Muscle of back (tissue), 13 donors: ENCODE measurements at places on chromosomes 5 and 9.

GRCh38 chr5:135930029-135930948 is 24.5 kb downstream of the LECT2 start:
- peak; percentile 25 for DNase-seq

GRCh38 chr5:132258102-132259068 is 889 bp downstream of the PDLIM4 start:
- no peak for DNase-seq

DNA sequence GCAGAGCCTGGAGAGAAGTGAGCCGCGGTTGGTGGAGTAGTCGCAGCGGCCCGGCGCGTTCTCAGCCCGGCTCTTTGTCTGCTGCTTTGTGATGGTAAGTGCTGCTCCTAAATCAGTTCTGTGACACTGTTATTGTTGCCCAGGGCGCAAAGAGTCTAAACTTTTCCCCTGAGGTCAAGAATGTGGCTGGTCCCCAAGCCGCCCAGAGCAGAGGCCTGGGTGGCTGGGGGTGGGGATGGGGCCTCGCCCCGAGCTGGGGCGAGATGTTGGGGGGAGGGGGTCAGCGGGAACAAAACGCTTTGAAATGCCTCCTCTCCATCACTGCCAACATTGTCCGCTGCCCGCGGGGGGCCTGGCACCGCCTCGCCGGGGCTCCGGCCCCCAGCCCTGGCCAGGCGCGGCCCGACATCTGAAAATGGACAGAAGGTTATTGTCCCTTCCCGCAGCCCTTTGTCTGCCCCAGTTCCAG is 11.7 kb upstream of the CERCAM start:
- no peak for DNase-seq

DNA sequence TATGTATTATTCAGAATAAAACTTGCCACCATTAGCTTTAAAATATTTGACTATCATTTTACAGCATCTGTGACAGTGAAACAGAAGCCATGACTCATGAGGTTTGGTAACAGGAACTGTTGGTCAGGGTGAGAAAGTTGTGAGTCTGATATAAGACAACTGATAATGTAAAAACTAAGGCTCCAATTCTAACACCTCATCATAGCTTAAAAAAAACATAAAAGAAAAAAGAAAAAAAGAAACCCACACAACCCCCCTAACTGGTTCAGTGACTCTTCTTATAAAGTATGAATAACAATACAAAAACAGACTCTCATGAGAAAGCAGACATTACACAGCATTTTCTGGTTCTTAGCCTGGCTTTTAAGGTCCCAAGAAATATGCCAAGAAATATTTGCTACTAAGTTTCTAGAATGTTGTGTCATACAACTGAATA is 85.8 kb downstream of the MRPS27 start:
- DNase-seq: no peak

DNA sequence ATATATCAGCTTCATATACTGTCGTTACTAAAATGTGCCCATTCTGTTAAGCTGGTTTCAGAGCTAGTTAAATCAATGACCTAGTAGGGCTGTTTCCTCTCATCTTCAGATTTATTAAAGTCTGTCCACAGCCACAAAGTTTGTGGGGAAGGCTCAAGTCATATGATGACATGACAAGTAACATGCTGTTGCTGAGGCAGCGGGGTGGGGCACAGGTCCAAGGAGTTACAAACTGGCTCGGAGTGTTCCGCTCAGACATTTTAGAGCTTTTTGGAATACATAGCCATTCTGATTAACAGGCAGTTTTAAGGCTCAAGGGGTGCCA is 2.7 kb upstream of the ANP32B start:
- no peak for DNase-seq

DNA sequence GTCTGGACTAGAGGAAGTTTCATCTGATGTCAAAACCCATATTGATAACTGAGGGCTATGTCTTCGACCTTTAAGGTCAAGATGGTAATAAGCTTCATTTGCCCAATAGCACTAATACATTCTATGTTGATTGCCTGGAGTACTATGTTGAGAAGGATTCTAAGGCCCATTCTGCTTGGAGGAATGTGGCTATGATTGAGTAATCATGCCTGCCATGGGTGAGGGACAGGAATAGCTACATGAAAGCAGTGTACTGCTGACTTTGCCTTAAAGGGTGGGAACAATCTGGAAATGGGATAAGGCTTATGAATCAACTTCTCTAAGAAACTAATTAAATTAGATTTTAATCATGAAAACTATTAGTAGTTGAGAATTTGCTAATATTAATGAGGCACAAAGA is 13.6 kb downstream of the NNT start:
- DNase-seq: no peak

GRCh38 chr5:104178829-104179456 is 616.4 kb upstream of the NUDT12 start:
- no peak for DNase-seq

- no peak for DNase-seq
Measured at GRCh38 chr5:73960426-73960825, 334.4 kb downstream of the ARHGEF28 start.

DNA sequence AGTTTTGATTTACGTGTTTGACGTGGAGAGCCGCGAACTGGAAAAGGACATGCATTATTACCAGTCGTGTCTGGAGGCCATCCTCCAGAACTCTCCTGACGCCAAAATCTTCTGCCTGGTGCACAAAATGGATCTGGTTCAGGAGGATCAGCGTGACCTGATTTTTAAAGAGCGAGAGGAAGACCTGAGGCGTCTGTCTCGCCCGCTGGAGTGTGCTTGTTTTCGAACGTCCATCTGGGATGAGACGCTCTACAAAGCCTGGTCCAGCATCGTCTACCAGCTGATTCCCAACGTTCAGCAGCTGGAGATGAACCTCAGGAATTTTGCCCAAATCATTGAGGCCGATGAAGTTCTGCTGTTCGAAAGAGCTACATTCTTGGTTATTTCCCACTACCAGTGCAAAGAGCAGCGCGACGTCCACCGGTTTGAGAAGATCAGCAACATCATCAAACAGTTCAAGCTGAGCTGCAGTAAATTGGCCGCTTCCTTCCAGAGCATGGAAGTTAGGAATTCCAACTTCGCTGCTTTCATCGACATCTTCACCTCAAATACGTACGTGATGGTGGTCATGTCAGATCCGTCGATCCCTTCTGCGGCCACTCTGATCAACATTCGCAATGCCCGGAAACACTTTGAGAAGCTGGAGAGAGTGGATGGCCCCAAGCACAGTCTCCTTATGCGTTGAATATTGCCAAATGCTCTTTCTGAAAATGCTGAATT is 850 bp downstream of the RRAGA start:
- DNase-seq: peak; percentile 22

DNA sequence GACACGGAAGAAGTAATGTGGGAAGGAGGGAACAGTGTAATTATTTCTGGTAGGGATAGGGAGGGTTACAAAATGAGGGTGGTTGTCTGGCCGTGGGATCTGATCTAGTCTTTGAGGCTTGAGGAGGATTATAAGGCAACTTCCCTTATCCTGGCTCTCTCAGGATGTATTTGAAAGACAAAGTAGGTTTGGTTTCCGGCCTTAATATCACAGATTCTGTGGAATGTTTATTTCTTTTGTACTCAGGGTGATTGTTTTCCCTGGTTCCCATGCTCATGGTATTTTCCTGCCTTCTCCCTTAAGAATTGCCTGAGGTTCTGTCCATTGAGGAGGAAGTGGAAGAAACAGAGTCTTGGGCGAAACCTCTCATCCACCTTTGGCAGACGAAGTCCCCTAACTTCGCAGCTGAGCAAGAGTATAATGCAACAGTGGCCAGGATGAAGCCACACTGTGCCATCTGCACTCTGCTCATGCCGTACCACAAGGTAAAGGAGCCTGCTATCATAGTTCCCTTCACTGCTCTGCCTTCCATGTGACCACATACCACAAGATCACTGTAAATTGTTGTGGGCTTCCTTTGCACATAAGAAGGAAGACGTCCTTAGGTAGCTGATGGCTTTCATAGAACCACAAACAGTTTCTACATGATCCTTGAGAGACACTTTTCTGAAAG is 253.8 kb downstream of the KDM4C start:
- no peak for DNase-seq

DNA sequence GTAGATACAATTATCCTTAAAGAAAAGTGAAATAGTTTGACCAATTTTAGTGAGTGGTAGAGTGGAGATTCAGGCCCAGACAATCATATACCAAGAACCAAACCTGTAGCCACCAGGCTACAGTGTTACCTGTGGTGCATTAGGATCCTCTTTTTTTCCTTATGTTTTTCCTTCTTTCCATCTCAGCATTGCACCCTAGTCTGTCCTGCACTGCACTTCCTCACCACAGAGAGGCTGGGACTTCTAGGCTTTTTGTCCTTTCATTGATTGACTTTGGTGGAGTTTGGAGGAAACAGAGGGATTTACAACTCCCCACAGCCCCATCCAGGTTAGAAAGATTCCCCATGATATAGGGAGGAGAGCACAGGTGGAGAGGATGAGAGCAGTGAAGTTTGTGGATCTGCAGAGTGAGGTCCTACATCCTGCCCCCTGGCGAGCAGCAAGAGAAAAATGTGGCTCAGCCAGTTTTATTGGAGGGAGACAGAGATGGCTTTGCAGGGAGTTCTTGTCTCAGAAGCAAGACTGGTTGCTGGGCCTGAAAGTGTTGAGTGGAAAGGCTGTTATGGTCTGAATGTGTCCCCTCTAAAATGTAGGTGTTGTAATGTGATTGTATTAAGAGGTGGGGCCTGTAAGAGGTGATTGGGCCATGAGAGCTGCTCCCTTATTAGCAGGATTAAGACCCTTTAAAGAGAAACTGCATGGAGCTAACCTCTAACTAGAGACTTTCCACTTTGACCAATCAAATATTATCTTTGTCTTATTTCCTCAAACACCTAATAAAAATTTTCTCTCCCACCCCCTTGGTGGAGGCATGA is 36.2 kb downstream of the KIF4B start:
- no peak for DNase-seq

GRCh38 chr5:133458435-133458834 is 153.9 kb downstream of the FSTL4 start:
- DNase-seq: no peak

- DNase-seq: no peak
Measured at GRCh38 chr5:76652809-76653414, 29.7 kb upstream of the F2RL2 start.

- no peak for DNase-seq
Measured at GRCh38 chr9:79408617-79409016, 163.1 kb upstream of the TLE4 start.

- peak; percentile 12 for DNase-seq
Measured at GRCh38 chr5:178751286-178751685, 20.8 kb upstream of the ZNF354A start.

DNA sequence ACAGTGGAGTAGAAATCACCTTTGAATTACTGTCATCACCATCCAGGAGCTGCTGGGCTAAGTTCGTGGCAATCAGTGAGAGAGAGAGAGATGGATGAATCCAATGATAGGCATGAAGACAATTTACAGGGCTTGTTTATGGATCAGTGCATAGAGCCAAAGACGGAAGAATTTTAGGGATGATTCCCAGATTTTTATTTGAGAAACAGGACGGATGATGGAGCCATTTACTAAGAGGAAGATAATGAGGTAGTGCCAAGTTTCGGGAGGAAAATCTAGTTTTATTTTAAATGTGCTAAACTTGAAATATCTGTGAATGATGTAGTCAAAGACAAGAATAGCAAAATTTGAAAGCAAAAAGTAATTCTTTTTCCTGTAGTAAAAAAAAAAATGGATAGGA is 394.2 kb upstream of the PAPPA start:
- no peak for DNase-seq

GRCh38 chr5:136808756-136809155 is 443.4 kb upstream of the TRPC7 start:
- no peak for DNase-seq

- DNase-seq: no peak
Measured at GRCh38 chr9:122107291-122107805, 14.2 kb upstream of the TTLL11 start.

DNA sequence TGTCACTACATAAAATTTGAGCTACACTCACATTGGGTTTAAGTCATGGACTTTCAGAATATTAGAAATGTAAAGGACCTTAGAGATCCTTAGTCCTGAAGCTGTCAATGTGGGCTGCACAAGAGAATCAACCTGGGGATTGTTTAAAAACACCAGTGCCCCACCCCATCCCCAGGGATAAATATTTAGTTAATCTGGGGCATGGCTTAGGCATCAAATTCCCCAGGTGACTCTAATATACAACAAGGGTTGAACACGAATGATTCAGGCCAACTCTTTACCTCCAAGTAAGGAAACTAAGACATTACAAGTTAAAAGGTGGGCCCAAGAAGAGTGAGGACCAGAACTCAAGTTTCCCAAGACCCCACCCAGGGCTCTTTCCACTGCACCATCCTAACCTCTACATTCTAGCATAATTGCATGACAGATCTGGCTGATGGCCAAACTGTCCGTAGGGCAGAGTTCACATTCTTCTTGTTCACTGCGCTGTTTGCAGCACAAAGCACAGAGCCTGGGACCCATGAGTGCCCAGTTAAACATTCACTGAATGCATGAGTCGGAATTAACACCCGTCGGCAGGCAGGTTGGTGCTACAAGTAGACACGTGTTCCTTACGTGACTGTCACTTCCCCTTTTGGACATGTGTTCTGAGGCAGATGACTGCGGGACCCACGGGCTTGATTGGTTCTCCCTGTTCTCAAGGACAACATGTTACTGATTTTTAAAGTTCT is 25.2 kb downstream of the CYFIP2 start:
- DNase-seq: no peak

DNA sequence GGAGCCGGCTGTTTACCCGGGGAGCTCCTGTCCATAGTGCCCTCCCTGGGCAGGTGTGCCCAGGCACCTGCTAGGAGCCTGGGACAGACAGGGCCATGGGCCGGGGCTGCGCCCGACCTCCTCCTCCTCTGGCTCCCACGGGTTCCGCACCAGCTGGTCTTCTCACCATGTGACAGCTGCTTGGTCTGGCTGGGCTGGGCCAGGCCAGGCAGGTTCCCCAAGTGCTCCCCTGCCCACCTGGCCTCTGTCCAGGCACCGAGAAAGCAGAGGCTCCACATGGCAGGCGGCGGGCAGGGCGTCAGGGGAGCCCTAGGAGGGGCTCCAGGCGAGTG is 60.0 kb downstream of the OLFM1 start:
- DNase-seq: peak; percentile 18

DNA sequence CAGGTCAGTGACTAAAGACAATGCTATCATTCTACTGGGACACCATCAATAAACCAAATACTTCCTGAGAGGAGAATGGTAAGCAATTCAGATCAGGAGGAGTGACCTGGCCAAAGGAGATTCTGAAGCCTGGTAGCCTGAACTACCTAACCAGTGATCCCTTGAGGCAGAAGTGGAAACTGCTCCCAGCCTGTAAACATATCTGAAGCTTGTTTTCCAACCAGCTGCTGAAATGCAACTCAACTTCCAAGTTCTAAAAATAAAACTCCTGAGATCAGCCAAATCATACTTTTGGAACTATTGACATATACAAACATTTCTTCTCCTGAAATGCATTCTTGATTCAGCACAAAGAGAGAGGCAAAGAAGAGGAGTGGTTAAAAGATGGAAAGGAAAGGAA is 204.1 kb downstream of the EBF1 start:
- DNase-seq: peak; percentile 68
